ENCODE measurements at places on chromosomes 5 and 9. TPM values are rescaled to one million over a fixed set of nuclear protein-coding genes. Genes with fewer than 3 reads are reported as not detected.

Gene HACD4
- 15.4 TPM for total RNA-seq

Gene KLHL3
- 6.6 TPM for total RNA-seq

Gene STK32A
- total RNA-seq, result 1.4 TPM

GRCh38 chr5:116076496-116076895 is 8.3 kb upstream of the COMMD10 start:
- no peak for DNase-seq
- no peaks in the 10 kb centered on the region for H3K27me3 ChIP-seq
- H3K27ac ChIP-seq, result no peak overlapping the region

GRCh38 chr5:55634866-55635265 is 77.3 kb downstream of the SLC38A9 start:
- H3K36me3 ChIP-seq, result no peaks in the 10 kb centered on the region
- peak overlapping the region; percentile 55 for H3K27ac ChIP-seq
- no peak overlapping the region for H3K4me3 ChIP-seq

DNA sequence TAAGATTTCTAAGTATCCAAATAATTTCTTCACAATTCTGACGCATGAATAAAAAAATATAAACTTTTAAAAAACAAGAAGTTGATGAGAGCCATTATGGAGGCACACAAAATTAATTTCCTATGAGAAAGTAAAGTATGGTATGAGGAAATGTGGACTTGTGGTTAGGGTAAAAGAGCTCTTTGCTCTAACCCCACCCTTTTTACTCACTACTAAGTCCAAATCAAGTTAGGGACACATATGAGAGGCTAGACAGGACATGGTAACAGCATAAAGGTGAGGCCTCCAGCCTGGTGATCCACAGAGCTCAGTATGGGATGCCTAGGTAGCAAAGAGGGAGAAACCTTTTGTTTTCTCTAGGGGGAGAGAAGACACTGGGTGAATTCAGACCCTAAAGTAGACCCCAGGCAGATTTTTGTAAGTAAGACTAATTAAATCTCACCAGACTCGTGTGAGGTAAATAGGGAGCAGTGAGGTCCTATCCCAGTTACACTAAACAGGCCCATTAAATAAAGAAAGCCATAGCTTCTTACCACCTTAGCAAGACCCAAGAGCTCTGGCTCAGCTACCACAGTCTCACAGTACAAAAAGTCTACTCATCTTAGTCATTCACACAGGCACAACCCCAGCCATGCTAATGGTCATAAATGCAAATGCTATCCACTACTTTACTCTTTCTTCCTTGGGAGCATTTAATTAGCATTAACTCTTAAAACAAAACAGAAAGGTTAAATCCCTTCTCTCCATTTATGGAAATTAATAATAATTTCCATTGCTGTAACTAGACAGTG is 42.6 kb downstream of the MLLT3 start:
- no peaks in the 10 kb centered on the region for H3K36me3 ChIP-seq
- no peak overlapping the region for H3K27ac ChIP-seq
- no peak for DNase-seq

DNA sequence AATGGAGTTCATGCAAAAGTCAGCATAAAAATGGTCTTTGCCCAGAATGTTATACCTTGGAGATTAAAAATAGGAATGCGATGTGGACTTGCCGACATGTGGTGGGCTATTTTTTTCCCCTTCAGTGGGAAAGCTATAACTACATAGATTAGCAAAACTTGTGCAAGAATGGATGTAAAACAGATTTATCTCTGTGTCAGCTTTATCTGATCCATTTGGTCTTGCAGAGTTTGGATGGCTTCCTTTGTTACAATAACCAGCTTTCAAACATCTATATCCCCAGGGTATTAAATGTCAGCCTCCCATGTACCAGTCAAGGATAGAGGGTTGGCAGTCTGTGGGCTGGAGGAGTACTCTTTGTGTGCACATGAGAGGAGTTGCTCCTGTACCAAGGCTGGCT is 284.9 kb downstream of the TMEM38B start:
- H3K27me3 ChIP-seq, result no peaks in the 10 kb centered on the region
- no peaks in the 10 kb centered on the region for H3K4me1 ChIP-seq
- H3K36me3 ChIP-seq, result no peaks in the 10 kb centered on the region
- H3K4me3 ChIP-seq, result no peak overlapping the region
- peak; percentile 14 for DNase-seq

GRCh38 chr5:150300496-150301169 is 2.1 kb downstream of the ARSI start:
- no peaks in the 10 kb centered on the region for H3K27me3 ChIP-seq
- H3K27ac ChIP-seq, result peak overlapping the region; percentile 35
- DNase-seq, result no peak
- H3K36me3 ChIP-seq, result no peaks in the 10 kb centered on the region
